Kidney (tissue), 22 donors: ENCODE measurements at places on chromosomes 13 and 19. TPM values are rescaled to one million over a fixed set of nuclear protein-coding genes. Genes with fewer than 3 reads are reported as not detected.

GRCh38 chr19:22783651-22784410 lies at the start of gene ZNF99:
Gene ZNF99, minus strand, starts transcription at chr19:22784151. Its CDS starts 135 bp downstream, at chr19:22784016.
- DNase-seq, result peak; percentile 88

DNA sequence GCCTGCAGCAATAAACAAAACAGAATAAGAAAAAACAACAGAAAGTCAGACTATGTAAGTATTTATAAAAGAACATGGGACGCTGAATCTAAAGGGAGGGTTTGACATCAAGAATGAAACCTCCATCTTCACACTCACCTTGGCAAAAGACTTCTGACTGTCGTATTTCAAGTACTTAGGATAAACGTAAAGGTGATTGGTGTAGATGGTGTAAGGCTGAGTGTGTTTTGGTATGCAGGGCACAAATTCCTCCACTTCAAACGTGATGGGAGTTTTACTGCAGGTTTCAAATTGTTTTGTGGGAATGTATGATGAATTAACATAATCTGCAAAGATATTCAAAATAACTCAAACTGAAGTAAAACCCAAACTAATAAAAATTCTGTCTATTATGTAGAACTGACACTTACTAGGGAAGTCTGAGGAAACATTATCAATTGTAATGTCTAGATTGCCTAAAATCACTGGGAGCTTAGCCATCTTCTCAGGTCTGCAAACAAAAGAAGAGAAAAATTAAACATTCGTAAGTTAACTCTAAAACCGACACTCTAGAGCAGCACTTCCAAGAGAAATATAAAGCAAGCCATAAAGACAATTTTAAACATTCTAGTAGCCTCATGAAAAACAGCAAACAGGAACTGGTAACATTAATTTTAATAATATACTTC lies 89.5 kb downstream of the DOCK9 start:
- DNase-seq, result no peak

Gene SMAD9
- polyA plus RNA-seq, result 3.5 TPM

Gene CLDN10
- 174 TPM for polyA plus RNA-seq

GRCh38 chr13:46617885-46618284 lies 64.9 kb downstream of the LRCH1 start:
- DNase-seq, result no peak

GRCh38 chr13:91017669-91018053 lies 329.8 kb upstream of the MIR17HG start:
- no peak for DNase-seq

GRCh38 chr19:58304255-58304654 lies 922 bp upstream of the ERVK3-1 start:
- peak; percentile 43 for DNase-seq

Gene S1PR4
- 0.67 TPM for polyA plus RNA-seq

GRCh38 chr19:52221831-52222375 lies 32.1 kb downstream of the PPP2R1A start:
- no peak for DNase-seq

Gene KIR2DL1
- polyA plus RNA-seq, result not detected

GRCh38 chr19:35740423-35741202 lies 1.6 kb downstream of the IGFLR1 start:
- DNase-seq, result peak; percentile 100

DNA sequence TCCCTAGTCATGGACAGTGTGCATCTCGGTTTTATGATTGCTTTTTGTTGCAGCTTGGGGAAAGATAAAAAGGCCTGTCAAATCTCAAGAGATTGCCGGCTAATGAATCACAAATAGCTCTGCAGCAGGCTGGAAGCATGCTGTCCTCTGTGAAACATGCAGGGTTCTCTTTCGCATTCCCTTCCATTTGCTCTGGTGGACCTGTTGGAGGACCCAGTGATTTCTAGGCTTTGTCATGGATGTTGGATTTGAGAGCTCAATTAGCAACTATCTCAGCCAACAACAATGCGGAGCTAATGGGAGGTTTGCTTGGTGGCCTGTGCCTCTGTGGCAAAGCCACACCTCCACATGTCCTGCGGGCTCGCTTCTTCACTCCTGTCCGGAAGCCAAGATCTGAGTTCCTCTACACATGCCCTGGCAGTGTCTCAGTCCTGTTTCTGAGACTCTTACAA lies 418.1 kb upstream of the ARGLU1 start:
- DNase-seq, result no peak

GRCh38 chr13:100442095-100442832 lies 146.3 kb downstream of the GGACT start:
- DNase-seq, result no peak

- DNase-seq, result no peak
Observed at GRCh38 chr13:78638216-78638615, 20.7 kb downstream of the OBI1 start.

GRCh38 chr13:77891041-77891440 lies 27.6 kb downstream of the EDNRB start:
- DNase-seq, result no peak

Gene CGB5
- polyA plus RNA-seq, result not detected

GRCh38 chr19:27742041-27742440 lies 1470.9 kb downstream of the UQCRFS1 start:
- DNase-seq, result no peak

Gene IFNL2
- not detected for polyA plus RNA-seq

DNA sequence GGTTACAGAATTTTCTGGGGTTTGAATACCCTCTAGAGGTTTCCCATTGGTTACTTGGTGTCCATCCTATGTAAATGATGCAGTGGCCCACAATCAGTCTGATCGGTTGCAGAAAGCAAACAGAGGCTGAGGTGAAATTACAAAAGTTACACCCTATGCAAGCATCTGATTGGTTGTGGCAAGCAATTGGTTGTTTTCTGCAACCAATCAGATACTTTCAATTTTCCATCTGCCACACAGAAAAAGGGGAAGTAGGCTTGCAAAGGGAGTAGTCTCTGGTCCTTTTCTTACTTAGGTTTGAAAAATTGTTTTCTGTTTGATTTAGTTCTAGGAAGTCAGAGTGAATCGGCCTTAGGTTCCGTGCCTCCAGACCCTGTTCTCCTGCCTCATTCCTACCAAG lies 93.1 kb downstream of the WTIP start:
- no peak for DNase-seq

DNA sequence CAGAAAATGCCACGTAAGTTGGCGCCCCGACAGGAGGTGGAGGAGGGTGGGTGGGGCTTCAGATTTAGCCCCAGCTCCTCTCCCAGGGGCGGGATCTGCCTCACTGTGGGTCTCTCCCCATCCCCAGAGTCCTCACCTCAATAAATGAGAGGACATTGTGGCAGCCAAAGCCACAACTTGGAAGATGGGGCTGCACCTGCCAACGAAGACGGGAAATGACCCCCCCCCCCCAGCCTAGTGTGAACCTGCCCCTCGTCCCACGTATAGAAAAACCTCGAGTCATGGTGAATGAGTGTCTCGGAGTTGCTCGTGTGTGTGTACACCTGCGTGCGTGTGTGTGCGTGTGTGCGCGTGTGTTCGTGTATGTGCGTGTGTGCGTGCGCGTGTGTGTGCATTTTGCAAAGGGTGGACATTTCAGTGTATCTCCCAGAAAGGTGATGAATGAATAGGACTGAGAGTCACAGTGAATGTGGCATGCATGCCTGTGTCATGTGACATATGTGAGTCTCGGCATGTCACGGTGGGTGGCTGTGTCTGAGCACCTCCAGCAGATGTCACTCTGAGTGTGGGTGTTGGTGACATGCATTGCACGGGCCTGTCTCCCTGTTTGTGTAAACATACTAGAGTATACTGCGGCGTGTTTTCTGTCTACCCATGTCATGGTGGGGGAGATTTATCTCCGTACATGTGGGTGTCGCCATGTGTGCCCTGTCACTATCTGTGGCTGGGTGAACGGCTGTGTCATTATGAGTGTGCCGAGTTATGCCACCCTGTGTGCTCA lies 1.5 kb upstream of the TRAPPC5 start:
- DNase-seq, result no peak

Gene PDS5B
- polyA plus RNA-seq, result 6.9 TPM

DNA sequence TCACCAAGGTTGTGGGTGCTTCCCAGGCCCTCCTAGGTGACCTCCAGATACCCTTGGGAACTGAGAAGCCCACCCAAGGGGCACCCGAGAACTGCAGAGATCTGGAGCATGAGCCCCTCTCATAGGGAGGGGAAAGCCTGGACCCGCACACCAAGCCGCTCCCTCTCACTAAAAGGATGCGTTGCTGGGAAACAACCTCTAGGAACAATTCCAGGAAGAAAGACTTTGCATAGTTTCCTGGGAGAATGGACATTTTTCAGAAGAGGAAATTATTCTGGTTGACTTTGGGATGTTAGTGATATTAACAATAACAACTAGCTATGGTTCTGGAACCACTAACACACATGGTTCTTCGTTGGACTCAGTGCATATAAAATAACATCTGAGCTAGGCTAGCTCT lies 64.6 kb downstream of the SLC7A1 start:
- DNase-seq, result no peak

Gene SLC6A16
- polyA plus RNA-seq, result 1.5 TPM

GRCh38 chr19:12639901-12640613 lies 26.5 kb downstream of the MAN2B1 start:
- peak; percentile 88 for DNase-seq

Gene SPRY2
- polyA plus RNA-seq, result 10.6 TPM

DNA sequence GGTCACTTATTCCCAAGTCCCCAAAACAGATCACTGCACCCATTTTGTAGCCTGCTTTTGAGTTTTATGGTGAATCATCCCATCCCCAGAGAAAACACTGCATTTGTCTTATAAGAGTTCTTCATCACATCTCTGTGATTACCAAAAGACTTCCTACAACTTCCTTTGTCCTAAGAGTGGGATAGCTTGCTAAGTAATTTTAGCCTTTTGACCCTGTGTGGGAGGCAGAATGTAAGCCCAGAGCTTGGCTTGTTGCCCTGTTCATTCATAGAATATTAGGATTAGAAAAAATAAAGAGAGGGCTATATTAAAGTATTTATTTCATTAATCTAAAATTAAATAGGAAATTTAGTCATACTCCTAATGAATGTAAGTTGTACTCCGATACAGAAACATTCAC lies 213.3 kb downstream of the MZT1 start:
- DNase-seq, result no peak

- no peak for DNase-seq
Observed at GRCh38 chr19:45528744-45529419, 21.6 kb downstream of the VASP start.

DNA sequence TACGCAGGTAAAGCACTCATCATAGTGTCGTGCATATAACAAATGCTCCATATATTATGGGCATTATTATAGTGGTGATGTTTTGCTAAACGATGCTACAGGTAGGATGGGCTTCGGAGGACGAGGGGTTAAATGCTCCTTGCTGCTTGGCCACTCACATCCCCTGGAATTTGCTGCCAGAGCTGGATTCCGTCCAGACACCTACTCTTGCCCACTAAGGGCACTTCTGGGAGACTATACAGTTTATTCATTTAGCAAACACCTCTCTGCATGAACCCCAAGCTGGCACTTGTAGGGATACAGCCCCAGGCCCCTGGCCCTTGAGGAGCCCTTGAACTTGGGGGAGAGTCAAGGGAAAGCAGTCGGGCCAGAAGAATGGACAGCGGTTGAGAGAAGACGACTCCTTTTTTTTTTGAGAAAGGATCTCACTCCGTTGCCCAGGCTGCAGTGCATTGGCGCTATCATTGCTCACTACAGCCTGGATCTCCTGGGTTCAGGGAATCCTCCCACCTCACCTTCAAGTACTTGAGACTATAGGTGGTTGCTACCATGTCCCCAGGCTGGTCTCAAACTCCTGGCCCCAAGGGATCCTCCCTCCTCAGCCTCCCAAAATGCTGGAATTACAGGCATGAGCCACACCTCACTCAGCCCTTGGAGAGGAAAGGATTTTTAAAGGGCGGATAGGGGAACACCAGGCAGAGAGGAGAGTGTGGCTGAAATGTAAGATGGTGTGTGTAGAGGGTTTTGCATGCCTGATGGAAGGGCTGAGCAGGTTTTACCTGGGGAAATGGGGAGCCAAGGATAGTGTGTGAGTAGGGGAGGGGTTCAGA lies 1.1 kb upstream of the MRPL34 start:
- DNase-seq, result no peak

Gene MCEMP1
- polyA plus RNA-seq, result 0.28 TPM

GRCh38 chr13:36293497-36293896 lies 4.1 kb downstream of the CCDC169 start:
- no peak for DNase-seq

Gene OBI1
- polyA plus RNA-seq, result 4.0 TPM

- DNase-seq, result no peak
Observed at GRCh38 chr13:69202996-69203395, 904.6 kb upstream of the ATXN8OS start.

Gene ZNF441
- 4.4 TPM for polyA plus RNA-seq
